M059J (cell line): ENCODE measurements at places on chromosomes 3 and 15. TPM values are rescaled to one million over a fixed set of nuclear protein-coding genes. Genes with fewer than 3 reads are reported as not detected.

GRK7 gene
- not detected in 2 replicates for total RNA-seq

TAGLN3 gene
- 1.6 and 3.2 TPM in 2 replicates for total RNA-seq

CA12 gene
- total RNA-seq: 6.1 and 6.9 TPM in 2 replicates

ATXN7 gene
- total RNA-seq: 3.2 and 5.4 TPM in 2 replicates

UBP1 gene
- total RNA-seq: 23.9 and 25.9 TPM in 2 replicates

ITIH3 gene
- total RNA-seq: not detected in 2 replicates

WNT5A gene
- total RNA-seq: 92.8 and 113 TPM in 2 replicates

HGD gene
- not detected in 2 replicates for total RNA-seq

GXYLT2 gene
- total RNA-seq: 2.3 and 7.7 TPM in 2 replicates

GPR87 gene
- 0.66 and 0.74 TPM in 2 replicates for total RNA-seq

ASB14 gene
- total RNA-seq: not detected in 2 replicates

IQCF5 gene
- not detected in 2 replicates for total RNA-seq

WDR82 gene
- 29.9 and 35.5 TPM in 2 replicates for total RNA-seq

ZNF654 gene
- total RNA-seq: 6.8 and 7.8 TPM in 2 replicates

PLSCR2 gene
- total RNA-seq: not detected in 2 replicates

ZNF774 gene
- 1.6 and 1.7 TPM in 2 replicates for total RNA-seq

SERINC4 gene
- not detected in 2 replicates for total RNA-seq

DZIP1L gene
- total RNA-seq: 14.7 and 15.8 TPM in 2 replicates

DUOXA2 gene
- 0.05 TPM in 1 of 2 replicates, not detected in the other for total RNA-seq

CHRNA3 gene
- total RNA-seq: not detected in 2 replicates

FOXB1 gene
- total RNA-seq: not detected in 2 replicates

RTP3 gene
- total RNA-seq: 0.20 and 0.81 TPM in 2 replicates

TIMP4 gene
- 5.1 and 8.9 TPM in 2 replicates for total RNA-seq

TMEM212 gene
- total RNA-seq: not detected in 2 replicates

ALPK3 gene
- total RNA-seq: 0.25 and 1.0 TPM in 2 replicates

FAM43A gene
- 0.22 and 2.6 TPM in 2 replicates for total RNA-seq

ATP10A gene
- total RNA-seq: not detected in 2 replicates

TRIM42 gene
- not detected in 2 replicates for total RNA-seq

CHRNA7 gene
- total RNA-seq: 1.8 and 2.0 TPM in 2 replicates

FRMD4B gene
- 0.07 and 0.25 TPM in 2 replicates for total RNA-seq

NUP210 gene
- 3.5 and 8.5 TPM in 2 replicates for total RNA-seq

SOX2 gene
- 1.6 and 2.0 TPM in 2 replicates for total RNA-seq

TMEM45A gene
- 41.0 and 46.1 TPM in 2 replicates for total RNA-seq

HTR3E gene
- not detected in 2 replicates for total RNA-seq

RTP1 gene
- not detected in 2 replicates for total RNA-seq

LRTM1 gene
- not detected in 2 replicates for total RNA-seq

ABHD14A gene
- total RNA-seq: 9.9 and 17.8 TPM in 2 replicates

NCKIPSD gene
- 34.2 and 35.4 TPM in 2 replicates for total RNA-seq

CD200 gene
- 0.15 and 0.20 TPM in 2 replicates for total RNA-seq

UBXN7 gene
- total RNA-seq: 9.1 and 17.4 TPM in 2 replicates

C3orf70 gene
- total RNA-seq: not detected in 2 replicates

NLGN1 gene
- total RNA-seq: 4.2 and 10.6 TPM in 2 replicates

KIF7 gene
- total RNA-seq: 1.9 and 6.4 TPM in 2 replicates

SGO1 gene
- total RNA-seq: 21.0 and 21.1 TPM in 2 replicates

SMARCC1 gene
- total RNA-seq: 16.6 and 33.5 TPM in 2 replicates

EXD1 gene
- not detected in 2 replicates for total RNA-seq

BRPF1 gene
- 10.1 and 14.0 TPM in 2 replicates for total RNA-seq

EFHB gene
- total RNA-seq: 0.15 TPM in 1 of 2 replicates, not detected in the other

MSL2 gene
- 17.5 and 19.2 TPM in 2 replicates for total RNA-seq

STRA6 gene
- 1.5 and 3.5 TPM in 2 replicates for total RNA-seq

ANKRD63 gene
- total RNA-seq: not detected in 2 replicates

CBLB gene
- total RNA-seq: 11.0 and 11.4 TPM in 2 replicates

PDZRN3 gene
- 1.7 and 1.9 TPM in 2 replicates for total RNA-seq

SLC9C1 gene
- not detected in 2 replicates for total RNA-seq

MORC1 gene
- total RNA-seq: 0.02 TPM in 1 of 2 replicates, not detected in the other
